ENCODE measurements at places on chromosomes 6 and 20. TPM values are rescaled to one million over a fixed set of nuclear protein-coding genes. Genes with fewer than 3 reads are reported as not detected.
A peak's percentile ranks its signal among the peaks of the same experiment; 100 is the strongest.

- DNase-seq, result peak; percentile 39
Observed at GRCh38 chr20:9912858-9913434, 74.1 kb upstream of the PAK5 start.

CALHM6 gene
- not detected for total RNA-seq

DNA sequence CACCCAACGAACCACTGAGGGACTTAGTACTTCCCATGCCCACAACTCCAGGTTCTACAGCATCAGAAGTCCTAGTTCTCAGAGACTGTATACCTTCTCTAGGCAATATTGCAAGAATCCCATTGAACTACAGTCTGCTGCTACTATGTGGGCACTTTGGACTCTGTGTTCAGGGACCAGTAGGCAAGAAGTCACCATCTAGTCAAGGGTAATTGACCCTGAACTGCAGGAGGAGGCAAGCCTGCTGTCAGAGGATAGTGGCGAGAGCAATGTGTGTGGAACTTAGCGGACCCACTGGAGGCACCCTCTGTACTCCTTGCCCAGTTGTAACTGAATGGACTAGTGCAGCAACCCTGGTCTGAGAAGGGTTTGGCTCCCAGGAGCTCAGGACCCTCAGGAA is 15.7 kb downstream of the HEBP2 start:
- no peak for DNase-seq

CTCFL gene
- not detected for total RNA-seq

DNA sequence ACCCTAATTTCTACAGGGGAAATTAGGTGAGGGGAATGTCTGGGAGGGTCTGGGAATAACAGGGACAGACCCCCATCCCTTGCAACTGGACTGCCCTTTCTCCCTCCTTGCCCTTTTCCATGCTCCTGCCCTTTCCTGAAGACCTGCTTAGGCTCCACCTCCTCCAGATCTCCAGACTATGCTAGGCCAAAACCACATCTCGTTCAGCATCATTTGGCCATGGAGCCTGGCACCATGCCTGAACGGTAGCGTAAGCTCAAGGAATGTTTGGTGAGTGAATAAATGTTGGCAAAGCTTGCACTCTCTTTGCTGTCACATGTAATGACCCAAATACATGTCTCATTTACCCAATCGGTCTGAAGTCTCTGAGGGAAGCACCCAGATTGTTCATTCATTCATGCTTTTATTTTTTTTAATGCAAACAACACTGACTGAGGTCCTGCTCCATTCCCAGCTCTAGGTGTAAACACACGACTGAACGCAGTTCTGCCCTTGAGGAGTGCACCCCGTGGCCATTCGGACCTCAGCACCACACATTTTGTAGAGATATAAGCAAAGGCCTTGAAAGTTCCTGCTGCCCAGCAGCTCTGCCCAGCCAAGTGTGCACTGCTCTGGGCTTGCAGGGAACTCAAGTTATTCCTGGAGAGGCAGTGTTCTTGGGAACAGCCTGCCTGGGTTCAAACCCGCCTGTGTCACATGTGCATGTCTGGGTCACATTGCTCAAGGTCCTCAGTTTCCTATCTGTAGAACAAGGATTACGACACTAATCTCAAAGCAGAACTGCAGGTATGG is 1.1 kb upstream of the GRM4 start:
- DNase-seq, result no peak

OTOR gene
- total RNA-seq, result not detected

GRCh38 chr20:25195962-25196785 is 662 bp downstream of the ENTPD6 start:
- DNase-seq, result peak; percentile 12

DNA sequence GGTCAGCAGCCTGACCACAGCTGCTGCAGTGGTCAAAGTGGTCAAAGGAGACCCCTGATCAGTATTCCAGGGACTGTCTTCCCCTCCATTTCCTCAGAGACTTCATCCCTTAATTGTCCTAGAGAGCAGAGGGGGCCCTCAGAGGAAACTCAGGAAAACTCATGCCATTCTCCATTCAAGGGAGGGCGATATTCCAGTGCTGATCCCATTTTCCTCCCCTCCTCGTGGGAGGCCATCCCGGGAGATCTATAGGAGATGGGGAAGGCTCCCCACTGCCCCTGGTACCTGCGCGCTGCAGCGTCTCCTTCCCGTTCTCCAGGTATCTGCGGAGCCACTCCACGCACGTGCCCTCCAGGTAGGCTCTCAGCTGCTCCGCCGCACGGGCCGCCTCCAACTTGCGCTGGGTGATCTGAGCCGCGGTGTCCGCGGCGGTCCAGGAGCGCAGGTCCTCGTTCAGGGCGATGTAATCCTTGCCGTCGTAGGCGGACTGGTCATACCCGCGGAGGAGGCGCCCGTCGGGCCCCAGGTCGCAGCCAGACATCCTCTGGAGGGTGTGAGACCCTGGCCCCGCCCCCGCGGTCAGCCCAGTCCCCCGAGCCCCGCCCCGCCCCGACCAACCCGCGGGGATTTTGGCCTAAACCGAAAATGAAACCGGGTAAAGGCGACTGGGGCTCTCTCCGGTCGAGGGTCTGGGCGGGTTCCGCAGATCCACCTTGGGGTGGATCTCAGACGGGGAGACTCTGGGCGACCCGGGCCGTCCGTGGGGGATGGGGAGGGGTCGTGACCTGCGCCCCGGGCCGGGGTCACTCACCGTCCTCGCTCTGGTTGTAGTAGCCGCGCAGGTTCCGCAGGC is 878 bp downstream of the HLA-C start:
- DNase-seq, result peak; percentile 73

ARHGAP40 gene
- total RNA-seq, result not detected

DNA sequence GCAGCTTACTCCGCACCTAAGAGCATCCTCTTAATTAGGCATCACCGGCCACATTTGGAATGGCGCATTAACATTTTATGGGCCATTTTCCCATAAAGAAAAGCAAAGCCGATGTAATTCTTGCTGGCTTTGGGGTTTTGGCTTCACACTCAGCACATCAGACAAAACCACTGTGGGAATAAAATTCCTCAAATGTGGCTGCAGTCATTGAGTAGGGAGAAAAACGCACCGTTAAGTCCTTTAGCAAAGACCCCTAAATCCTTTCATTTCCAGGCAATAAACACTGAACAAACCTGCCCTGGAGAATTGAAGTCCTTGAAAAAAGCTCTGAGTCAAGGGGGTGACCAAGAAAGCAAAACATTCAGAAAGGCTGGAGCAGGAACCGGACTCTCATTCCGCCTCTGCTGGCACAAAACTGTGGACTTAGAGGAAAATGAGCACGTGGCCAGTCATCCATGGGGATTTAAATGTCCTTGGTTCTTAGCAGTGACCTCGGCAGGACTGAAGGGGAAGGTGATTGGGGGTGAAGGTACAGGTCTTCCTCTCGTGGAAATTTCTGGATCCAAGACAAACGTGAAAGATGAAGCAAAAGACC is 102.9 kb downstream of the CDH4 start:
- no peak for DNase-seq

- peak; percentile 7 for DNase-seq
Observed at GRCh38 chr6:159463119-159463829, 229.8 kb downstream of the SOD2 start.

TRDN gene
- not detected for total RNA-seq

DNA sequence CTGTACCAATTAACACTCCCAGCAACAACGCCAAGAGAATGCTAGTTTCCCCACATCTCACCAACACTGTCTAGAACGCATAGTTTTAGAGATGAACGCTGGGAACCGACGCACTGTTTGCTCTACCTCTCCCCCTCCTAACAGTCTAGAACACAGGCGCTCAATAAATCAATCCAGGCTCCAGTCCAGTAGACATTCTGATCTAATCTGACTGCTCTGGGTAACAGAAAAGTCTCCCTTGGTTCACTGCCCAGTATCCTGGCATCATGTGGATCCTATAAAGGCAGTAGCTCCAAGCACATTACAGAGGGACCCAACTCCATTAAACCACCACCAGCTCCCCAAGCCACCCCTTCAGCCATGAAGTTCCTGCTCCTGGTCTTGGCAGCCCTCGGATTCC is at the start of gene DEFB132:
Gene DEFB132, plus strand, starts transcription at position 306 of the 400 bp plus-strand sequence. Its CDS starts 55 bp downstream, at position 361.
- DNase-seq, result no peak

DNA sequence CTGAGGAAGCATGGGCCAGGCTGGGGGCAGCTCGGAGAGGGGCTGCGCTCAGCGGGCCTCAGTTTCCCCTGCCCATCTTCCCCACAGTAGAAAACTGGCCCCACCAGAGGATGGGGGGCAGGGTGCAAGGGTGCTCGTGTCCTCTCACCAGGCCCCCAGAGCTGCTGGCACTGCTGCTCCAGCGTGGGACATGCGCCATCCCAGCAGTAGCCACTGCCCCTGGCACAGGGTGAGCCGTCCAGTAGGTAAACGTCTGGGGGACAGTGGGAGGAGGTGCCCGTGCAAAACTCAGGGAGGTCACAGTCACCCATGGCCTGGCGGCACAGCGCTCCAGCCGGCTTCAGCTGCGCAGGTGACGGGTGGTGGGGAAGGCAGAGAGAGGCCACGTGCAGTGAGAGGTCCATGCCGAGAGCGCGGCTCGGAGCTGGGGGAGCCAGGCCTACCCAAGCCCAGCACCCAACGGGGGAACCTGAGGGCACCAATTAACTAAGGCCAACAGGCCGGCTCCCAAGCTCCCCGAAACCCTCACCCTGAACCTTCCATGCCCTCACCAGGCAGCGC is 8.9 kb upstream of the GFRA4 start:
- DNase-seq, result no peak

DNA sequence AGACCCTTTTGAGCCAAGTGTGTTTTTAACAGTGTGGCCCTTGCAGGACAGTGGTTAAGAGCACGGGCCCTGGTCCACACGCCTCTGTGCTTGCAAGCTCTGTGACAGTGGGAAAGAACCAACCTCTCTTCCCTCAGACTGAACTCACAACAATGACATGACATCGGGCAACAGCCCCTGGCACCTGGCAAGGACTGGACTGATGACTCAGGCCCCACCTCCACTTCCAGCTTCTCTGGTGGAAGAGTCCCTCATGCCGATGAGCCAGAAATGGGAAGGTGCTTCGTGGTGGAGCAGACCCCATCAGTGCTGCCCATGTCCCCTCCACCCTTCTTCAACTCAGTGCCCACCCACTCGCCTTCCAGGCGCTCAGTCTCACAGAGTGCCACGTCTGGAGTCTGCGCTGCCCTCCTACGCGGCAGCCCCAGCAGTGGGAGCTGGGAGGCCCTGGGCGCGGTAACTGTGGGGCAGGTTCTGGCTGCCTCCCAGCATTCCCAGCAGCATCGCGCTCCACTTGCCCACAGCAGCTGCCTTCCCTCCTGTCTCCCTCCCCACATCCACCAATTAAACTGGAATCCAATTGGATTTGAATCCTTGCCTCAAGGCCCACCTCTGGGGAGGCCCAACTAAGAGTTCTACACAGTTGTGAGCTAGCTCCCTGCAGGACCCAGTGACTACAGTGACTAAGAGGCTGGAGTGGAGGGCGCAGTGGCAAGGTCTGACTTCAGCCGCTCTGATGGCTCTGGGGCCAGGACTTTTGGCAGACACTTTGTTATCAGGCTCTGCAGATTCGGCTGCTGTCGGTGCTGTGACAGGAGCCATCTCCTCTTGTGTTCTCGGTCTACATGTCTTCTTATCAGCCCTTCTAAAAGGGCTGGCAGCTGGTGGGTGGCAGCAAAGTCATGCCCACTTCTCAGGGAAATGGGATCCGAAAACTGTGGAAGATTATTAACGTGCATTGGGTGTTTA is 156.8 kb upstream of the MLN start:
- no peak for DNase-seq

GUCA1A gene
- total RNA-seq, result not detected

DNA sequence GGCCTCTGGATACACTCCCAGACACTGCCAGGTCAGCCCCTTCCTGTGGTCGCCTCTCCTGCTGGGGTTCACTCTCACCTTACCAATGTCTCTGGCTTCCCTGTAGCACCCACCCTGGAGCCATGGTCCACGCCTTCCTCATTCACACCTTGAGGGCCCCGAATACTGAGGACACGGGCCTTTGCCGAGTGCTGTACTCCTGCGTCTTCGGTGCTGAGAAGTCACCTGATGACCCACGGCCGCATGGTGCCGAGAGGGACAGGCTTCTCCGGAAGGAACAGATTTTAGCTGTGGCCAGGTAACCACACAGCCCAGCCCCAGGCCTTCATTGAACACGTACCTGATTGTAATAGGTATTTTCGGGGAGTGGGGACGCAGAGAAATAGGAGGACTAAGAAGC is 1.6 kb downstream of the AP5S1 start:
- no peak for DNase-seq

XKR7 gene
- total RNA-seq, result not detected

- no peak for DNase-seq
Observed at GRCh38 chr20:32315891-32316290, 38.4 kb downstream of the KIF3B start.

- DNase-seq, result no peak
Observed at GRCh38 chr6:107728564-107728897, 95.6 kb downstream of the SCML4 start.

STXBP5 gene
- total RNA-seq, result 65.4 TPM

GRCh38 chr6:84251891-84252539 is 24.6 kb upstream of the CEP162 start:
- DNase-seq, result no peak

DNA sequence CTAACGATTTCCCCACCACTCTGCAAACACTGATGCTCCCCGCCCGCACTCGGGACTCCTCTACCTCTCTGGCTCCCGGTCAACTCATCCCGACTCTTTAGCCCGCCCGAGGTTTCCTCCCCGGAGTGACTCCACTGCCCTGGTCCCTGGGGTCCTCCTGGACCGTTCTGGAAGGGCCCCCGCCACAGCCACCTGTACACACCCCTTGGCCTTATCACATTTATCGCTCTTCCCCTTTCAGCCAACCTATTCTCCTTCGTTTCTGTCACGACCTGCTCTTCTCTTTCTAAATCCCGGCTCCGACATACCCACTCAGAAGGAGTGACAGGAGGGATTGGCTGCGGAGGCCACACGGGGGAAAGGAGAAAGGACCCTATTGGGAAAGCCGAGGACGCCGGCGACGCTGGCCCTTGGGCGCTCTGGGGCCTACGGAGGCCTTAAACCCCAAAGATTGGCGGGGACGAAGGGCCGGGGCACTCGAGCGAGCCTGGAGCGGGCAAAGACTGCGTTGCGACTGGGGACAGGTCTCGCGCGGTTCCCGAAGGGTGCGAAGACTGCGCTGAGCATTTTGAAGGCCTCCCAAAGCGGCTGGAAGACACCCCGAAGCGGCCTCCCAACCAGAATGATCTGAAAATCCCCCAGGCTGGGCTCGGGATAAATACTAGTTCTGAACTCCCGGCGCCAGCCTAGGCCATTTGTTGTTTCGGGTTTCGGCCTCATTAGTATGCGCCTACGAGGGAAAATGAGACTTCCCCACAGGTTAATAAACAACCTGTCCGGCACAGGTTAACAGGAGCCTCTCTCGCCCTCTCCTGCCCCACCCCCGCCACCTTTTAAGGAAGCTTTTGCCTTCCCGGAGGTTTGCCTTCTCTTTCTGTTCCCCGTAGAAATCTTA is 9.2 kb downstream of the SIM1 start:
- no peak for DNase-seq

TNFRSF21 gene
- 39.3 TPM for total RNA-seq

DNA sequence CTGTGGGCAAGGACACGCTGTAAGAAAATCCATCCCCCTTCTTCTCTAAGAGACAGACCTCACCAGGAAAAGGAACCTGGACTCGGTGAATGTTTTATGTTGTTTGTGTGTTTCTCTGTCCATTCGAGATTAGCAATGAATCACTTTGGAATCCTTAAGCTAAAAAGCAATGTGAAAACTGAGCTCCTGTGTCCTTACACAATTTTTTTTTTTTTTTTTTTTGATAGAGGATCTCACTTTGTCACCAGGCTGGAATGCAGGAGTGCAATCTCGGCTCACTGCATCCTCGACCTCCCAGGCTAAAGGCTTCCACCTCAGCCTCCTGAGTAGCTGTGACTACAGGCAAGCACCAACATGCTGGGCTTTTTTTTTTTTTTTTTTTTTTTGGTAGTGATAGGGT is 32.1 kb downstream of the BFSP1 start:
- peak; percentile 23 for DNase-seq

Measured in fibroblast of villous mesenchyme (primary cell).